ENCODE measurements at places on chromosomes 1 and 21.

- DNase-seq: no peak
These were observed 145.0 kb upstream of the DUSP10 start for GRCh38 chr1:221886743-221887414.

DNA sequence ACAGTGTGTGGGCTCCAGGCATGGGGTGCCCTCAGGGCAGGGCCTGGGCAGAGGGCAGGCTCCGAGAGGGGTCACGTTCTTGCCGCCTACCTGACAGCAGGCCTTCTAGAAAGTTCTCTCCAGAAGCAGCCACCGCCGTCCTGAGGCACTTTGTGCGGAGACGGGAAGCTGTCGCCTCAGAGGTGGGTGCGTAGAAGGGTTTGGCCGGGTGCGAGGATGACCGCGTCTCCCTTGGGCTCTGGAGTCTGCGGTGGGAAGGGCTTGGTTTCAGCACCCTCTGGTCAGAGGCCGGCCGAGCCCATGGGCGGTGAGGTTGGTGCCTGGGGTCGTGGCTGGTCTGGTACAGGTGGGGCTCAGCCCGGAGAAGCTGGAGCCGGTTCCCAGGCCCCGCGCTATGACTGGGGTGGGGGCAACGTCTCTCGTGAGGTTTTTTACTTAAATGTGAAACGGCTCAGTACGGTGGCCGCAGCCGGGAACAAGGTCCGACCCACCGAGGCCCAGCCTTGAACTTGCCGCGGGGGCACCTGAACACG is 10.1 kb upstream of the TTLL10 start:
- DNase-seq: no peak

- DNase-seq: no peak
These were observed 236.9 kb upstream of the NRIP1 start for GRCh38 chr21:15301736-15302135.

DNA sequence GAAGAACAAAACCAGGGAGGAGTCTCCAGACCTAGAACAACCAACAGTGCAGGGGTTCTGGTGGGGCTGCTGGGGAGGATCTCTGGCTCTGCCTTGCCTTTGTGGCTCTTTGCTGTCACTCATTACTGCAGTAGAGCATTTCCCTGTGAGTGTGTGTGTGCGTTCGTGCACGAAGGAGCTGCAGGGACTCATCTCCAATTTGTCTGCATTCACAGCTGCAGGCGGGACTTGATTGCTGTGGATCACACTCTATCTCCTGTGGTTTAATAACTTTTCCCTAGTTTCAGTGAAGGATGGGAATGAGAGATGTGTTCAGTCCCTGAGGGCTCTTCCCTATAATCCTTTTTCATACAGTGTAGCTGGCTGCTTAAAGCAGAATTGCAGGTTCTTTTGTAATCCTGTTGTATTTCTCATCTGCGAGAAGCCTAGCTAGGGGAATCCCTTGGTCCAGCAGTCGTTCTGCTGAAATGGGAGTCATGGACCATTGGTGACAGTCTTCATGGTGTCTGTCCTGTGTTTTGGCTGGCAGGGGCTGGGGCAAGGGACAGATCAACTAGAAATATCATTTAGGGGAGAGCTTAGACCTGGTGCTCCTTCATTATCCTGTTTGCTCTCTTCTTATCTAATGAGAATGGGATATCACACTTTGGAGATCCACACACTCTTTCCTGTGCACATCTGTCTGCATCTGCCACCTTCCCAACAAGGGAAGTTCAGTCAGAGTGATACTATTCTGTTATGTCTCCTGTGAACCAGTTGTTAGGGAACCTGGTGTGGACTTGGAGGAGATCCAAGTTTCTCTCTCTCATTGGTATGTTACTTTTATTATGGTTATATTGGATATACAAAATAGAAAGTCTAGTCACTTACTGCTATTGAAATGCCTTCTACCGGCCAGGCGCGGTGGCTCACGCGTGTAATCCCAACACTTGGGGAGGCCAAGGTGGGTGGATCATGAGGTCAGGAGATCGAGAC is 3.0 kb downstream of the PCP4L1 start:
- DNase-seq: no peak

DNA sequence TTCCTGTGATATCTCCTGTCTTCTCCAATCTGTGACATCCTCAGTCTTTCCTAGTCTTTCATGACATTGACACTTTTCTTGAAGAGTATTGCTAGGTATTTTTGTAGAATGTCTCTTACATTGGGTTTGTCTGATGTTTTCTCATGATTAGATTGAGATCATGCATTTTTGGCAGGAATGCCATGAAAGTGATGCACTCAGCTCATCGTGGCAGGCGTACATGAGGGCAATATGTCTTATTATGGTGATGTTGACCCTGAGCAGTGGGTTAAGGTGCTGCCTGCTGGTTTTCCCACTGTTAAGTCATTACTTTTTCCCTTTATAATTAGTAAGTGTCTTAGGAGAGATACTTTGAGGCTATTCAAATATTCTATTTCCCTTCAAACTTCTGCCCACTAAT is 80.2 kb upstream of the SSX2IP start:
- DNase-seq: no peak

DNA sequence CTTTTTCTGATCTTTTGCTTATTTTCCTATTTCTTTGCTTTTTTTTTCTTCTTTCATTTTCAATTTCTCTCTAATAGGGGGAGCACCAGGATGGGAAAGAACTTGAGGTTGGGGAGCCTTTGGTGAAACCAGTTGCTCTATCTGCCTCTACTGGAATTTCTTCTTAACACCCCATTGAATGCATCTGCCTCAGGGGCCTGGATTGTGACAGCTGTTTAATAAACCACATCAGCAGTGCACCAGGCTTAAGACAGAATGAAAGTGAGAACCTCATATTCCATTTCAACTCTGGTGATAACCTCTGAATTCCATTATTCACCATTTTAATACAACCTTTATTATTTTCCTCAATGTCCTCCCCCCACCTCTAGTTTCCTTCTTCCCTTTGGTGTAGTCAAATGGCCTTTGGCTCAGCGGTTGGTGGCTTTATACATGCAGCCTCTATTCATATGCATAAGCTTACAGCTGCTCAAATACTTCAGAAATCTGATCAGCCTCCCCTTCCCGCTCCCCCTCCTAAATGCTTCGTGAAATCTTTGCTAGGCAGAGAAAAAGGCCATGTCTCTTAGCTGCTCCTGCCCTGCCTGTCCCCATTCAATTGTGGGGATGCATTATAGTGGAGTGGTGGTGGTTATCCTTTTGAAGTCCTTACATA is 537.3 kb upstream of the PLXNA2 start:
- no peak for DNase-seq

DNA sequence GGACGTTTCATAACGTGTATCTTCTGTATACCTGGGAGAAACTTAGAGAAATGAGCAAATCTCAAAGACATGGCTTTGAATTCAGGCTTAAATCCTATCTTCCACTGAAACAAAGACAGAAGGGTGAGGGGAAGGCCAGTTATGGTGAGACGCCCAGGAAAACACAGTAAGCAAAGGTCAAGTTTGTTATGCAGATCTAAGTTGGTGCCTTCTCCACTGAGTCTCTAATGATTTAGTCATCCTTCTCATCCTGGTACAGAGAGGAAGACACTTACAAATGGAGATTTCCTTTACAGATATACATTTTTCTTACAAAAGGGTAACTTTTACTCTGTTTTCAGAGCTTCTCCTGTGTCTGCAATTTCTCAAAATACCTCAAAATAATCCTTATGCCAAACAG is 64.4 kb downstream of the MAP3K7CL start:
- DNase-seq: no peak

- no peak for DNase-seq
These were observed 702.3 kb downstream of the BRINP3 start for GRCh38 chr1:189775343-189775742.

GRCh38 chr1:14094611-14095400 is 394.8 kb downstream of the PRDM2 start:
- DNase-seq: no peak

DNA sequence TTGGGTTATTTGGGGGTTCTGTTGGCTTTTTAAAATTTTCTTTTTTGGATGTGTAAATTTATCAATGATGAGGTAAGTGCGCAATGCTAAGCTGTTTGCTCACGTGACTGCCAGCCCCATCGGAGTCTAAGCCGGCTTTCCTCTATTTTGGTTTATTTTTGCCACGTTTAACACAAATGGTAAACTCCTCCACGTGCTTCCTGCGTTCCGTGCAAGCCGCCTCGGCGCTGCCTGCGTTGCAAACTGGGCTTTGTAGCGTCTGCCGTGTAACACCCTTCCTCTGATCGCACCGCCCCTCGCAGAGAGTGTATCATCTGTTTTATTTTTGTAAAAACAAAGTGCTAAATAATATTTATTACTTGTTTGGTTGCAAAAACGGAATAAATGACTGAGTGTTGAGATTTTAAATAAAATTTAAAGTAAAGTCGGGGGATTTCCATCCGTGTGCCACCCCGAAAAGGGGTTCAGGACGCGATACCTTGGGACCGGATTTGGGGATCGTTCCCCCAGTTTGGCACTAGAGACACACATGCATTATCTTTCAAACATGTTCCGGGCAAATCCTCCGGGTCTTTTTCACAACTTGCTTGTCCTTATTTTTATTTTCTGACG is 3.1 kb downstream of the OLIG2 start:
- no peak for DNase-seq

DNA sequence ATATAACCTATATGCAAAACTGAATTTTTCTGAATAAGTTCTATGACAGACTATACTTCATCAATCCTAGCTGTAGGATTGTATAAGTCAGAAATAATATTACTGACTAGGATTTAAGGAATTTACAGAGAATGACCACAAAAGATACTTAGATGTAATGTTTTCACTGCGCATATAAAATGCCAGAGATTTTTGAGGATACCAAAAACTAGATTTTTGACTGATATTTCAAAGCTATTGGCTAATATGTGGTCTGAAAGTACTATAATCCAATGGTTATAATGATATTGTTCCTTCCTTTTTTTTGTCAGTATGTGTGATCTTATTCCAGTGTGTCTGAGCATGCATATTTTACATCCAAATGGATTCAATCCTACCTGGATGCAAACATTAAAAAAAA is 17.0 kb upstream of the IFI44L start:
- no peak for DNase-seq

DNA sequence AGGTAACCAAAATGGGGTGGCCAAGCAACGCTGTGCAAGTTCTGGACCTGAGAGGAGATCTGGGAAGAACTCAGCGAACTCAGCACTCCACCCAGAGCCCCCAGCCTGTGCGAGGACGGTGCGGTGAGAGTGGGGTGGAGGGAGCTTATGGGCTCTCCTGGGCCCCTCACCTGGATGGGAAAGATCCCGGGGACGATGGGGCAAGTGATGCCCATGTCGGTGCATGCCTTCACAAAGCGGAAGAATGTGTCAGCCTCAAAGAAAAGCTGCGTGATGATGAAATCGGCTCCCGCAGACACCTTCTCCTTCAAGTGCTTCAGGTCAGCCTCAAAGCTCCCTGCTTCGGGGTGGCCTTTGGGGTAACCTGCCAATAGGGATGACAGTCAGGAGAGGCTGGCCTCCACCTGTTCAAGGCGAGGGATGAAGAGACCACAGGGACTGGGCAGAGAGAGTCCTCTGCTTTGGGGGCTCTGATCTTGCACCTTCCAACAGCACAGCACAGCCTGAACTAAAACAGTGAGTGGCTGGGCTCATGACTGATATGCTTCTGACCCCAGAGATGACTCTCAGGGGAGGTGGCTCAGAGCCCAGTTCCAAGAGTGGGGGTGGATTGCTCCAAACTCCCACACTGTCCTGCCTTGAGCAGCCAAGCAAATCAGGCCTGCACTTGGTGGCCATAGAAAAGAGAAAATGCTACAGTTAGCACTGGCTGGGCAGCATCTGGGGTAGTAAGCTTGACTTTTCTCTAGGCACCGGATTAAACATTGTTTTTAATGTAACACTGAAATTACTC is 9.5 kb downstream of the MTHFR start:
- no peak for DNase-seq

GRCh38 chr21:40472013-40472412 is 374.9 kb downstream of the DSCAM start:
- no peak for DNase-seq

DNA sequence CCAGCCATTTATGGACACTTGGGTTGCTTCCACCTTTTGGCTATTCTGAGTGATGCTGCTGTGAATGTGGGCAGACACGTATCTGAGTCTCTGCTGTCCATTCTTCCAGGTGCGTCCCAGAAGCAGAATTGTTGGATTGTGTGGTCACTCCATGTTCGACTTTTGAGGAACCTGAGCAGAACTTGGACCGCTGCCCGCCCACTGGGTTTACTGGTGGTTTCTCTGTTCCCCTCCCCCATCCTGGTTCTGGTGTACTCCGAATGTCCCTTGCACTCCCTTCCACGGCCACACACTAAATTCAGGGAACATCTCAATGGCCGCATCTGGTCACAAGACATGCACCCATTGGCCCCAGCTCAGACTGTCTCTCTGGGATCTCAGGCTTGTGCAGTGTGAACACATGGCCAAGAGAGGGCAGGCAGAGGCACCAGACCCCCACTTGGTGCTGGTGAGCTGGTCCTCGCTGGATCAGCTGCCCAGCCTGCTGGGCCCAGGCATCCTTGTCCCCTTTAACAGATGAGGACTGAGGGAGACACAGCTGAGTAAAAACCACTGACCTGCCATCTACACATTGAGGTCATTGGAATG is 565.1 kb downstream of the NPHP4 start:
- DNase-seq: no peak

DNA sequence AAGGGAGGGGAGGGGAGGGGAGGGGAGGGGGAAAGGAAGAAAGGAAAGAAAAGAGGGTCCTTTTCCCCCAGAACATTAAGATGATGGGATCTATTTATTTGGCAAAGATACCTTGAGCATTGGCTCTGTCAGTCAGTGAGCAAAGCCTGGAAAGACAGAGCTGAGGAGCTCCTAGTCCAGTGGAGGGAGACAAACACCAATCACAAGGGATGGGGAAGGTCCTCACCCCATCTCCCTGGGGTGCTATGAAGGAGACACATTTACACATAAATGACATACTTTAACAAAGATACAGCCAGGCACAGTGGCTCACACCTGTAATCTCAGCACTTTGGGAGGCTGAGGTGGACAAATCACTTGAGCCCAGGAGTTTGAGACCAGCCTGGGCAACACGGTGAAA is 154.9 kb upstream of the TIAM1 start:
- DNase-seq: no peak

DNA sequence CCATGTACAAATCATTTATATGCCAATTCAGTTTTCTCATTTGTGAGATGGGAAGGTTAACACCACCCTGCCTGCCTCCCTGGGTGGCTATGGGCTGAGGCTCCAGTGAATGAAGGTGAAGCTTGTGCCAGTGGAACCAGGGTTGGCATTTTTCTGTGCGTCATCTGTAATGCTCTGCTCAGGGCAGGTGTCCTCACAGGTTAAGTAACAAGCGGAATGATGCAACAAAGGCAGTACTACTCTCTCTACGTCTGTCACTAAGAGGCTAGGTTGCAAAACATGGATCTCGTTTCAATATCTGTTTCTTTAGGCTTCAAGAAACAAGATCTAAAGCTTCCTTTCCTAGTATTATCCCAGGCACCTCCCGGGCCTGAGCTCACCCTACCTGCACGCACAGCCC is 67.0 kb upstream of the ZNF648 start:
- no peak for DNase-seq

Data from activated T-helper 1 cell treated with Interleukin-2 at 50 U/mL for 16 hours (primary cell).